ENCODE measurements at places on chromosomes 1 and 21. TPM values are rescaled to one million over a fixed set of nuclear protein-coding genes. Genes with fewer than 3 reads are reported as not detected.

GRCh38 chr21:38376235-38376634 is 119.4 kb downstream of the KCNJ15 start:
- H3K4me3 ChIP-seq = no peak overlapping the region
- no peaks in the 10 kb centered on the region for H3K27me3 ChIP-seq
- peaks cover 6% of the 10 kb centered on the region for H3K4me1 ChIP-seq

- DNase-seq = no peak
- H3K27ac ChIP-seq = no peak overlapping the region
- no peaks in the 10 kb centered on the region for H3K27me3 ChIP-seq
- no peak overlapping the region for H3K4me3 ChIP-seq
- H3K4me1 ChIP-seq = no peaks in the 10 kb centered on the region
These were observed 20.9 kb downstream of the TMEM53 start for GRCh38 chr1:44653107-44653964.

Gene GIPC2
- 1.7 TPM for total RNA-seq

GRCh38 chr1:243748706-243749283 is 101.2 kb downstream of the AKT3 start:
- no peak overlapping the region for H3K4me3 ChIP-seq
- no peaks in the 10 kb centered on the region for H3K36me3 ChIP-seq
- no peaks in the 10 kb centered on the region for H3K4me1 ChIP-seq
- no peak for DNase-seq

DNA sequence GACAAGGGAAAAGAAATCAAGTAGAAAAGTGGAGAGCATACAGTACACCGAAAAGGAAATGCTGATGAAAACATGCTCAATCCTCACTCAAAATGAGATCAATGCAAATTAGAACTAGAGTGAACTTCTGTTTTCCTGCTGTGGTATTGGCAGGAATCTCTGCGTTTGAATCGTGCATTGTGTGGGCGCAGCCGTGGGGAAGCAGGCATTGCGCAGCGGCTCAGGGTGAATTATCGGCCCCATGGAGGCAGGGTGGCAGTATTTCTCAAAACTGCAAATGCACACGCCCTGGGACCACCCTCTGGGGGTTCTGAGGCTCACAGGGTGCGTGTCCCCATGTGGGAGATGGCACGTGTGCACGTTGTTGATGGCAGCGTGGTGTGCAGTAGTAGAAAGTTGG is 140.6 kb downstream of the PEX14 start:
- peaks cover 20% of the 10 kb centered on the region for H3K4me1 ChIP-seq
- H3K36me3 ChIP-seq = peaks cover 5% of the 10 kb centered on the region
- no peak overlapping the region for H3K4me3 ChIP-seq
- no peak overlapping the region for H3K27ac ChIP-seq

DNA sequence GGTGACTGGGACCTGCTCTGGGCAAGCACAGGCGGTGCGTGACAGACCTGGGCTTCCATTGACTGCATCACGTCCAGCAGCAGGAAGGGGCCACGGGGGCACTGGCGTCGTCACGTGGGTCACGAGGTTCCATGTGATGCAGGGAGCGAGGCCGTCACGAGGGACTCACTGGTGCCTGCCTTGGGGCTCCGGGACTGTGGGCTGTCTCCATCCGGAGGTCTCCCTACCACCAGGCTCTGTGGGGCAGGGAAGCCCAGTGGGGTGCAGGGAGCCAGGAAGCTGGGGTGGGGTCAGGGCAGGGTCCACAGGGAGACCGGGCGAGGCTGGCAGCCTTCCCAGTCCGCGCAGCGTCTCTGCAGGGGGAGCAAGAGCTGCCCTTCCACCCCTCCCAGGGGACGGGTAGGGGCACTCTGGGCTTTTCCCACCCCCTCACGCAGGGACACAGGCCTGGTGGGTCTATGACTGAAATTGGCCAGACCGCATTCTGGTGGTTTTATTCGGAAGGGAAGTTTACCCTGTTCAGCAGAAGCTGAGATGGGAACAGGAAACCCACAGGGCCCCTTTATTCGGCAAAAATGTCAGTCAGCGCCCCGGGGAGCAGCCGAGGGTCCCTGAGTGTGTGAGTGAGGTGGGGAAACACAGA is 416 bp upstream of the TNFRSF14 start:
- H3K27ac ChIP-seq = peak overlapping the region; percentile 93
- H3K36me3 ChIP-seq = no peaks in the 10 kb centered on the region
- peaks cover 36% of the 10 kb centered on the region for H3K4me1 ChIP-seq
- DNase-seq = peak; percentile 85

- H3K27ac ChIP-seq = no peak overlapping the region
- no peaks in the 10 kb centered on the region for H3K27me3 ChIP-seq
- DNase-seq = no peak
- H3K4me1 ChIP-seq = no peaks in the 10 kb centered on the region
- H3K36me3 ChIP-seq = no peaks in the 10 kb centered on the region
These were observed 266.3 kb upstream of the OLFM3 start for GRCh38 chr1:102262994-102263393.

GRCh38 chr1:32701951-32702598 is 495 bp downstream of the SYNC start:
- peak overlapping the region; percentile 74 for H3K4me3 ChIP-seq
- no peaks in the 10 kb centered on the region for H3K36me3 ChIP-seq
- H3K4me1 ChIP-seq = peaks cover 21% of the 10 kb centered on the region
- no peaks in the 10 kb centered on the region for H3K27me3 ChIP-seq

Gene SLC50A1
- total RNA-seq = 7.8 TPM

- H3K27me3 ChIP-seq = no peaks in the 10 kb centered on the region
- H3K36me3 ChIP-seq = no peaks in the 10 kb centered on the region
- H3K4me3 ChIP-seq = no peak overlapping the region
- no peak overlapping the region for H3K27ac ChIP-seq
These were observed 10.3 kb upstream of the SLC30A10 start for GRCh38 chr1:219938706-219939105.

GRCh38 chr1:9589719-9590157 is 1.0 kb downstream of the TMEM201 start:
- H3K4me3 ChIP-seq = peak overlapping the region; percentile 67
- no peak for DNase-seq
- no peaks in the 10 kb centered on the region for H3K36me3 ChIP-seq
- no peaks in the 10 kb centered on the region for H3K27me3 ChIP-seq

Gene GJB3
- not detected for total RNA-seq

GRCh38 chr21:34180826-34181359 is 107.5 kb downstream of the MRPS6 start:
- no peaks in the 10 kb centered on the region for H3K36me3 ChIP-seq
- H3K27ac ChIP-seq = peak overlapping the region; percentile 13
- H3K4me1 ChIP-seq = no peaks in the 10 kb centered on the region
- H3K4me3 ChIP-seq = no peak overlapping the region

- H3K27me3 ChIP-seq = no peaks in the 10 kb centered on the region
- H3K4me1 ChIP-seq = no peaks in the 10 kb centered on the region
- DNase-seq = no peak
- no peak overlapping the region for H3K27ac ChIP-seq
These were observed 907.1 kb downstream of the KCNT2 start for GRCh38 chr1:195701149-195701548.

DNA sequence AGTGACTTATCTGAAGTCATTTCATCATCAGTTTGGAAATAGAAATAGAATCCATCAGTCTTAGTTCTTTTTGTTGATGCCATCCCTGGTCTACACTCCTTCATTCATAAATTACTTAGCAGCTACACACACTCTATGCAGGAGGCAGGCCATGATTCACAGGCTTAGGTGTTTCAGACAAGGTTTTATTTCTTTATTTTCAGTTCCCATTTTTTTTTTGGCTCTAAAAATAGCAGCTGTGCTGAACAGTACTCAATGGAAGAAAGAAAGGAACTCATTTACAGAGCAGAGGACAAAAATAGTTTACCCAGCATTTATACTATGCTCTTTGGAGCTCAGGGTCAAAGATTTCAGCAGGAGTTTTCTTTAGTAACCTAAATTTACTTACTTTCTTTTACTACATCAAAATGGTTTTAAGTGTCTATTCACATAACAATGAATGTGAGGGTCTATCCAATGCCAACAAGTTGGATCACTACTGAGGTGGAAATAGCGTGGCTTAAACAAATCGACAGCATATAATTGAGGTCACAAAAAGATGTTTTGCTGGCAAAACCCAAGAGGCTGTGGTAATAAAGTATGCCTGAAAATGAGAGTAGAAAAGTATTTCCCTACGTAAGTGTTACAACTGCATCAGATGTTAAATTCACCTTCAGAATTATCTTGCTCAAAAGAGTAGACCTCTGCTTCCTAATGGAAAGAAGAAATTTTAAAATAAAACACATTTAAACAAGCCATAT is 7.7 kb downstream of the KRTAP19-8 start:
- H3K27me3 ChIP-seq = no peaks in the 10 kb centered on the region
- H3K27ac ChIP-seq = no peak overlapping the region
- no peak overlapping the region for H3K4me3 ChIP-seq
- no peaks in the 10 kb centered on the region for H3K4me1 ChIP-seq
- no peak for DNase-seq

DNA sequence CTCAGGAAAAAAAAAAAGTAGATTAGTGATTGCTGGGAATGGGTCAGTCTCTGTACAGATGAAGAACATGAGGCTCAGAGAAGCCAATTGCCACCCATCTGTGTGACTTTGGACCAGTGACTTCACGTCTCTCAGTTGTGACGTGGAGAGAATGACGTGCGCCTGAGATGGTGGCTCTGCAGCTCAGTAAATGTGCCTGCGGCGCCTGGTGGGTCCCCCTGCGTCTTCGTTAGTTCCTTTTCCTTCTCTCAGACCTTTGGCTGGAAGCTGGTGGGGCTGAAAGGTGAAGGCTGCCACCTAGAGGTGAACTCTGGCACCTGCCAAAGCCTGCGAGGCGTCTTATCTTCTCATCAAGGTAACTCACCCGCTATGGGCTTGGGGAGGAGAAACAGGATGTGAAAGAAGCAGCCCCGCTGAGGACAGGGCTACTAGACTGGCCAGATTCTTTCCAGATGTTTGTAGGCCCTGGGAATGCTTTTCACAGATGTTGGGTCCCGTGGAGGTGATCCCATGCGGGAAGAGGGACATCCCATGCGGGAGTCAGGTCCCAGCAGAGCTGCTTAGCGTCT is 8.7 kb upstream of the E2F2 start:
- H3K4me3 ChIP-seq = peak overlapping the region; percentile 29
- no peaks in the 10 kb centered on the region for H3K27me3 ChIP-seq
- peak; percentile 86 for DNase-seq
- H3K4me1 ChIP-seq = peaks cover under 1% of the 10 kb centered on the region

- no peak for DNase-seq
- H3K27ac ChIP-seq = peak overlapping the region; percentile 23
- no peak overlapping the region for H3K4me3 ChIP-seq
These were observed 21.1 kb downstream of the ERG start for GRCh38 chr21:38477226-38477625.

DNA sequence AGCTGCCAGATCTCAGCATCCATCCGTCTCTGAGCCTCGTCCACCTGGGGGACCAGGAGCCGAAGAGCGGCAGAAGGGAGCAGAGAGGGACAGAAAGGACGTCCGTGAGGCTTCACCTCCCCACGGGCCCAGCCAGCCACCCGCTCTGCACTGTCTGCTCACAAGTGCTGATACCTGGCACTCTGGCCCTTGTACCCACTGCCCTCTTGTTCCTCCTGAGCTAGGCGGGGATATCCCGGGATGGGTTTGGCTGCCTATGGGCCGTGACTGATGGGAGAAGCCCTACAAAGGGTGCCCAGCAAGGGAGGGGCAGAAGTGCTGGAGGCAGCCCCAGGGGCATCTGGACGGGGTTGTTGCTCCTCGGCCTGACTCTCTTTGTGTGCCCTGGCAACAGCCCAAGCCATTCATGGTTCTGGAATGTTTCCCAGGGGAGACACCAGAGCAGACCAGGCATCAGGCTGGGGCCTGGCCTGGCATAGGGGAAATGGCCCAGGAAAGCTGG is 57.6 kb downstream of the LDLRAD2 start:
- peak; percentile 81 for DNase-seq
- no peaks in the 10 kb centered on the region for H3K27me3 ChIP-seq
- H3K4me1 ChIP-seq = peaks cover 16% of the 10 kb centered on the region
- peak overlapping the region; percentile 46 for H3K27ac ChIP-seq
- no peak overlapping the region for H3K4me3 ChIP-seq

Gene AMY1C
- not detected for total RNA-seq

Gene EPHA2
- total RNA-seq = 7.6 TPM

Gene UTS2
- total RNA-seq = not detected

Gene RGSL1
- total RNA-seq = not detected

Gene ACOT11
- total RNA-seq = 58.4 TPM

- peaks cover 10% of the 10 kb centered on the region for H3K4me1 ChIP-seq
- peaks cover 39% of the 10 kb centered on the region for H3K36me3 ChIP-seq
- no peak overlapping the region for H3K27ac ChIP-seq
- H3K4me3 ChIP-seq = no peak overlapping the region
These were observed 10.7 kb downstream of the AMPD2 start for GRCh38 chr1:109630081-109630897.

Gene CDC42BPA
- 31.1 TPM for total RNA-seq

DNA sequence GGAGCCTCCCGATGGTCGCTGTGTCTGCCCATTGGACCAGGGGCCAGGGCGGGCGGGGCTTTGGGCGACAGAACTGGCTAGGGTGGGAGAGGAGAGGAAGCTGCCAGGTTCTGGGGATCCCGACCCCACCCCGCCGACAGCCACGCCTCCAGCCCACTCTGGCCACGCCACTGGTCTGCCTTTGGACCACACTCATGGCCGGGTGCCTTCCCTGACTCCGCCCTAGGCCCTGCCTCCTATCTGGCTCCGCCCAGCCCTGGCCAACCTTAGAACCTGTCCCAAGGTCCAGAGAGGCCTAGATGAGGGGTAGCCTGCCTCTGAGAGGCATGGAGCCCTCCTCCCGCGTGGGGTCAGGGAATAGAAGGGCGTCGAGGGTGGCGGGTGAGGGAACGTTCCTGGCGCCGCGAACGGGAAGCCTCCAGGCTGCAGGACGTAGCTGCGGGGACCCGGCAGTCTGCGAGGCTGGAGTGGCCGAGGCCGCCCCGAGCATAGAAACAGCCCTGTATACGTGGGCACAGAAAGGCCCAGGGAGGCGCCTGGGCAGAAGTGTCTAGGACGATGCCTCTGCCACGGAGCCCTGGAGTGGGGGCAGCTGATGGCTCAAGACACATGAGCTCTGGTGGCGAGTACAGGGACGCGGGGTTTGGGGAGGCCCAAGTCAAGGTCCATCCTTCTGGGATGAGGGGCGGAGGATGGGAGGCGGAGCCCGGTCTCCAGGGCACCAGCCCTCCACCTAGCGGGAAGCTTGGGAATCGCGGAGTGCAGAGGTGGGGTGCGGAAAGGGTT is 11.5 kb upstream of the COL16A1 start:
- H3K4me1 ChIP-seq = peaks cover 21% of the 10 kb centered on the region
- no peaks in the 10 kb centered on the region for H3K36me3 ChIP-seq
- peak; percentile 96 for DNase-seq
- no peaks in the 10 kb centered on the region for H3K27me3 ChIP-seq
- no peak overlapping the region for H3K4me3 ChIP-seq
- H3K27ac ChIP-seq = peak overlapping the region; percentile 94
